Stimulated activated CD4-positive, alpha-beta T cell treated with anti-CD3 and anti-CD28 coated beads, TNF-alpha, amount 100 ng/mL, for 4 hours (primary cell): ENCODE measurements at places on chromosomes 2 and 18.

GRCh38 chr2:225464346-225465025 lies 65.0 kb downstream of the NYAP2 start:
- no peak for DNase-seq

- DNase-seq, result no peak
These were observed 7.1 kb downstream of the PKDCC start for GRCh38 chr2:42054714-42055430.

DNA sequence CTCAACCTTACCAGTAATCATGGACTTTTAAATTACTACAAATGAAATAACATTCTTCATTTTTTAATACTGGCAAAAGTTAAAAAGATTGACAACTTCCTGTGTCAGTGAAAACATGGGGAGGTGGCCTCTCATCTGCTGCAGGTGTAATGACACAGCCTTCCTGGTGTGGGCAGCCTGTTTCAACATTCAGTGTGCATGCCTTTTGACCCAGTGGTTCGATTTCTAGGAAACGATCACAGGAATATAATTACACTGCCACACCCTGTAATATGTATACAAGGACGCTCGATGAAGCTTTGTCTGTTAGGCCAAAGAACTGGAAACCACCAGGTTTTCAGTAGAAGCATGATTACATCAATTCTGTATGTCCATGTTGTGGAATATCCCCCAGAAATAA lies 68.7 kb downstream of the MTHFD2 start:
- no peak for DNase-seq

GRCh38 chr2:71613953-71614925 lies 160.9 kb downstream of the DYSF start:
- no peak for DNase-seq

DNA sequence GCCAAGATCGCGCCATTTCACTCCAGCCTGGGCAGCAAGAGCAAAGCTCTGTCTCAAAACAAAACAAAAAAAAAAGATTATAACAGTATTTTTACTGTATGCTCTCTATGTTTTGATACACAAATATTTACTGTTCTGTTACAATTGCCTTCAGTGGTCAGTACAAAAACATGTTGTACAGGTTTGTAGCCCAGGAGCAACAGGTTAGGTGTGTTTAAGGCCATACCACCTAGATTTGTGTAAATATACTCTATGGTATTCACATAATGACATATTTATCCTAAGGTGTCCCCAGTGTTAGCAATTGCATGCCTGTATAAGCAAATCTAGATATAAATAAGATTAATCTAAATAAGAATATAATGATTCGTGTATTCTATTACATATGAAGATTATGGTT lies 625.0 kb downstream of the TMEM182 start:
- no peak for DNase-seq

- DNase-seq, result no peak
These were observed 170.5 kb downstream of the FTCDNL1 start for GRCh38 chr2:199680482-199680881.

GRCh38 chr18:67380867-67381266 lies 135.7 kb downstream of the DSEL start:
- no peak for DNase-seq

DNA sequence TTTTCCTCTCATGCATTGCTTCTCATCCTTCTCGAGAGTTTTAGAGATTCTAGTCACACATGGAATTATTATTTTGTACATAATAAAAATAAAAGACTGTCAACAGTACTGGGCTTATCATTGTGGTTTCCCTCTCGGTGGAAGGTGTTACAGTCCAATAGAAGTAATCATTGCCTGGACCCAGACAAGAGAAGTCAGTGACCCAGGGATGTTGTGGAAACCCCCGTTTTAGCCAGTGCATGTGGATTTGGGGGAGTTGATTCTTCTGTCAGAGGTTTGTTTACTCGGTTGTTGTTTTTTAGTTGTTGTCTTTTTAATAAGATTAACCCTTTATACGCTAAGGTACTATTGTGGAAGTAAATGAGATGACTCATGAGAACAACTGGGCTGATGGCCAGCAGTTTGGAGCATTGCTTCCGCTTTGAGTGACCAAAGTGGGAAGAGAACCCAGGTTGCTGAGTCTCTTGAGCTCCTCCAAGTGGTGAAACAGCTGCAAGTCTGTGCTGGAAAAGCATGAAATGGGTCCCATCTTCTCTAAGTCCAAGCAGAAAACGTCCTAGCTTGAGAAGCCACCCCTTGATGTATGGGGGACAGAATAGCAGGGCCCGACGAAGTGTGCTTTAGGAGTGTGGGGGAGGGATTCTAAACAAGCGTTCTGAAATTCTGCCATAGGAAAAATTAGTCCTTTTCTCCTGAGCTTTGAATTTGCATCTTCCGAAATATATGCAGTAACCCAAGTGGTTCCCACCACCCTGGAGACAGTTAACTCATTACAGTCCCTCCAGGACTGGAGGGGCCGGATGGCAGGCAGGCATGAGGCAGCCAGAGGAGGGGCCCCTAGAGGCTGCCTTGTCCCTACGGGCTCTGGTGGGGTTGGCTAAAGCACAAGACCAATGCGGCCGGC lies 61.8 kb upstream of the GPR45 start:
- no peak for DNase-seq

DNA sequence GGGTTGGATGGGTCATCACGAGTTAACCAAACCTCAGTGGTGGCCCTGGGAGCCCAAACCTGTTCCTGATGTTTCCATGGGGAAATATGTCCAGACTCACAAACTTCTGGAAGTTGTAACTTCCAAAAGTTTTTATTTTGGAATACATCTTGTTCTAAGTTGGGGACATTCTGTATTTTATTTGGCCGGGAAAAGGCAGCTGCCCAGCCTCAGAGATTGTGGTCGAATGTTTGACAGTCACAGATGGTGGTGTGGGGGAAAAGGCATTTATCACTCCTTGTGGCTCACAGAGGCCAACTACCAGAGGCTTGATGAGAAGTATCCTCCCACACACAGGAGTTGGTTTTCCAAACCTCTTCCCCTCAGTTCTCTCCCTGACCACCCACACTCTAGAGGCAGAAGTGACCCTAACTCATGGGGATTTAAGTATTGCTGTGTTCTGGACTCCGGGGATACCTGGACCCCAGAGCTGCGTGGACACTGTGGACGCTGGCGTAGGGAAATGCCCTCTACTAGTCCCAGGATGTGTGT lies 124.7 kb upstream of the PPP1CB start:
- no peak for DNase-seq

DNA sequence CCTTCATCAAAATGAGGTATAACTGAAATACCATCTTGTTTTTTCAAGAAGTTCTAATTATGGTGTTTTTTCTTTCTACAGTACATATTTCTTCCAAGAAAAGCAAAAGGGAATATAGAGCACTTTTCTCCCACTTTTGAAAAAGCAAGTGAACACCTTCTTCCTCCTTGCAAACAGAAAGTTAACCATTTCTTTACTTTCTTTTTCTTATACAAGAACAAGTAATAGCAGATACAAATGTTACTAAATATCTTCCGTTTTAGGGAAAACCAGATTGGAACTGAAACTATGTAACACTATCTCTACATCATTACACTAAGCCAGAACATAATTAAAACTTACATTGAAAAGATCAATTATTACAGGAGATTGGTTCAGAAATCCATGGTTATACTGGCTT lies 44.0 kb downstream of the COBLL1 start:
- DNase-seq, result no peak

- DNase-seq, result no peak
These were observed 190.1 kb upstream of the SP5 start for GRCh38 chr2:170524828-170525565.

- DNase-seq, result no peak
These were observed 43.3 kb downstream of the EIF5B start for GRCh38 chr2:99380376-99381010.

GRCh38 chr18:35770376-35771014 lies 189.0 kb downstream of the GALNT1 start:
- DNase-seq, result no peak

- no peak for DNase-seq
These were observed 212.6 kb upstream of the ACVR2A start for GRCh38 chr2:147632198-147632597.

GRCh38 chr2:43178602-43179542 lies 47.5 kb downstream of the ZFP36L2 start:
- DNase-seq, result no peak

DNA sequence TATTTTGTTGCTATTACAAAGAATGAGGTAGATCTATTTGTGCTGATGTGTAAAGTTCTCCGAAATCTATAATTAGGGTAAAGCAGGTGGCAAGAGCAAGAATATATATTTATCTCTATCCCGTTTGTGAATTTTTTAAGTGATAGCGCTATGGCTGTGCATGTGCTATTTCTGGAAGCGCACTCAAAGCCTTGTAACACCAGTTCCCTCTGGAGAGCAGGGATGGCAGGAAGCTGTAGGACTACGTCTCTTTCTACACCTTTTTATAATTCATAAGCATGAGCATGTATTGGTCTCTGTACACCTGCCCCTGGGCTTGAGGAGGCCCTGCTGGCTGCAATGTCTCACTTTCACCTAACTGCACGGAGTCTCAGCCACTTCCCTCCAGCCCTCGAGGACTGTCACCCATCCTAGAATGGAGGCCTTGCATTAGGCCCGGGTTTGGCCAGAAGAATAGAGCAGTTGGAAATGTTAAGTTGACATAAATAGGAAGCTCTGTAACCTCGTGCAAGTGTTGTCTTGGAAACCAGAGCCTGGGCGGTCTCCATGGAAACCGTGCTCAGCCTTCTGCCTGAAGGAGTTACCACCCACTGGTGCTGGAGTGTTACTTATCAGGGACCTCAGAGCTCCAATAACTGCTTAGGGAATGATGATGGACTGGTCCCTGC lies 20.9 kb downstream of the ITM2C start:
- DNase-seq, result no peak

DNA sequence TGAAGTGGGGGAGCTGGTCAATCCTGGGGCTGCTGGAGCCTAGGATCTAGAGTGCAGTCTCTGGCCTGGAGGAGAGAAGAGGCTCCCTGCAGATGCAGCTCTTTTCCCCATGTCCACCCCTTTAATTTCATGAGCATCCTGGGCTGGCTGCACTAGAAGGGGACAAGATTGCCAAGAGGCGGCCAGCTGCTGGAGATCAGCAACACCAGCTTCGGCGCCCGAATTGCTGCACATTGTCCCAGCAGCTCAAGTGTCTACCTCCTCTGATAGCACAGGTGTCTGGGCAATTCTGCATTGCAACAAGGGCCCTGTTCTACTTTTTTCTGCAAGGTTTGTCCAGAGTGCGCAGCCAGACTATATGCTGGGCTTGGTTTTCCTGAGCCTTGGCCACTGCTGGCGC lies 125.7 kb downstream of the AGAP1 start:
- no peak for DNase-seq

- DNase-seq, result no peak
These were observed 58.2 kb upstream of the DSEL start for GRCh38 chr18:67574749-67575148.

DNA sequence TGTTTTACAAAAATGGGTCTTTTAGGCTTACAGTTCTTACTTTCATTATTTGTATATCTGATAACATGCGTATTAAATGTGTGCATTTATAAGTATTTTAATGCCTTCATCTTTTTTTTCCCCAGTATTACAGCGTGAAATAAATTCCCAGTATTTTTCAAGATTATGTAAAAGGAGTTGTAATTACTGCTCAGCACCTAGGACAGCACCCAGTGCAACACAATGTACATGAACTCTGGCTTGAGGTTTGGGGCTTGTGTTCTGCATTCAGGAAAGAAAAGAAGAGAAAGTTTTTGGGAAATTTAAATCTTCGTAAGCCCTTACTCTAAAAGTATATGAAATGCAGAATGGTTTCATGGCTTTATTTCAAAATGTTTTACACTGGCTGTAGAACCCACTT lies 16.7 kb downstream of the ZNF638 start:
- no peak for DNase-seq
